Putamen (tissue), 1 donor: ENCODE measurements at places on chromosomes 11 and 22.

- peak; percentile 75 for DNase-seq
Measured at GRCh38 chr11:65315204-65315865, 669 bp downstream of the CDC42EP2 start.

- DNase-seq = no peak
Measured at GRCh38 chr11:37527545-37527944, 929.5 kb upstream of the RAG2 start.

DNA sequence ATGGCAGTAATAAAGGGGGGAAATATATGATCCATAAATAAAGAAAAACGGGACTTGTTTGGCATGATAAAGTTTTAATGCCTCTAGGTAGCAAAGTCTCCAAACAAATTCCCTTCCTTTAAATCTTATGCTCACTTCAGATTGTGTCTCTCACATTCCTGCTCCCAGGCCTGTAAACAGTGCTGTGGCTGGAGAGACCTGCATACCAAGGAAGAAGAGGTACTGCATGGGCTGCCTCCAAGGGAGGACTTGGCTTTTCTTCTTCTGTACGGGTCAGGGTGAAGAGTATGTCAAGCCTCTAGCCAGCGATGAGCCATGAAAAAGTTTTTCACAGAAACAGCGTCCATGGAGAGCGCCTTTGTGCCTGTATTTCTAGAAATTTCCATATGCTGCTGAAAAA is 161.8 kb downstream of the KIRREL3 start:
- no peak for DNase-seq

DNA sequence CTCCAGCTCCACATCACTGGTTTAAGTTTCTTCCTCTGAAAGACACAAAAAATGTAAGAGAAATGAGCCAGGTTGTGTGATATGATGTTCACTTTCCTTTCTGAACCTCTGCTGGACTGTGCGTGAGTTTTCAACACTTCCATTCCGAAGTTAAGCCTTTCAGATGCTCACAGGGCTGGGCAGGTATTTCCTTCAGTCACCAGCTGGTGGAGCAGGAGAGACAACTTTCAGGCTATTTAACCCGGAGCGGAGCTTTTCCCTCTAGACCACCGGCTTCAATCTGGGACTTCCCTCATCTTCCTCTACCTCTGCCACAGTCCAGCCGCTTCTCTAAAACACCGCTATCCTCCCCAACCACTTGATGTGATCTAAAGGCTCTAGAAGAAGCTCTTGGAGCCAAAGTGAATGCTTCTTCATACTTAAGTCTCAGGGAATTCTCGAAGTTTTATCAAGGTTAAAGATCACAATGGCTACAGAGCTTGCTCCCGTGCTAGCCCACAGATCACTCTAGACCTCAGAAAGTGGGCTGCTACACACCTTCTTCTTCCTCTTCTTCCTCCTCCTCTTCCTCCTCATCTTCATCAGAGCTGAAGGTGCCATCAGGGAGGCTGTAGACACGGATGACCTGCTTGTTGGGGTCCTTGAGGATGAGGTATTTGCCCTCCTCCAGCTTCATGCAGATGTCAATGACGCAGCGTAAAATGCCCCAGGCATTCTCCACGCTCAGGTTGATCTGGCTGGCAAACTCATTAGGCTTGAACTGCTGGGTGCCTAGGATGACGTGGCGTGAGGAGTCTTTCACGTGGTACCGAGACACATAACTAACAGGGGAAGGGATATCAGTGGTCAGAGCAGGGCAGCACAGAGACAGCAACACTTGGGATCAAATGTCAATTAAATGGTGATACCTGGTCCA is 4.4 kb upstream of the FOXRED2 start:
- DNase-seq = no peak

- DNase-seq = peak; percentile 68
Measured at GRCh38 chr11:122108192-122108799, 7.7 kb downstream of the BLID start.

GRCh38 chr11:10308201-10308954 is 3.5 kb downstream of the ADM start:
- no peak for DNase-seq

DNA sequence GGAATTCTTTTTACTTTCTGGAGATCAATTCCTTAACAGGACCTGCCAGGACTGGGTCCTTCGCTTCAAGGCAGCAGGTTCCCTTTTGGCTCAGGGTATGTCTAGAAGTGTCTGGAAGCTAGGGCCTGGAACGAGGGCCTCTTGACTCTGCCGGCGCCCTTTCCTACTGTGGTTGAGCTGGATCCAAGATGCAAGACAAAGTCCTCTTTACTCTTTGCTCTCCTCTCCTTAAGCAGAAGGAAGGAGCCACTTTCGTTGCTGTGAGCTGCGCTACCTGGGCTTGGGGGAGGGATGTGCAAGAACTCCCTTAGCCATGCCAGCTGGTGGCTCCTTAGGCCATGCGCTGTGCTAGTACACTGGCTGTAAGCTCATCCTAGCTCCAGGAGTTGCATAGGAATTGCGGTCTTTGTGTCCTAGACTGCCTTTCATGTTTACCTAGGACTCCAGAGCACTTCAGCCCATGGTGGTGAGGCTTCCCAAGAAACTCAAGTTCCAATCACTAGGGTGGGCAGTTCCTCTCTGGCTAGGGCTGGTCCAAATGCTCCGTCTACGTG is 18.1 kb downstream of the GLB1L2 start:
- no peak for DNase-seq

DNA sequence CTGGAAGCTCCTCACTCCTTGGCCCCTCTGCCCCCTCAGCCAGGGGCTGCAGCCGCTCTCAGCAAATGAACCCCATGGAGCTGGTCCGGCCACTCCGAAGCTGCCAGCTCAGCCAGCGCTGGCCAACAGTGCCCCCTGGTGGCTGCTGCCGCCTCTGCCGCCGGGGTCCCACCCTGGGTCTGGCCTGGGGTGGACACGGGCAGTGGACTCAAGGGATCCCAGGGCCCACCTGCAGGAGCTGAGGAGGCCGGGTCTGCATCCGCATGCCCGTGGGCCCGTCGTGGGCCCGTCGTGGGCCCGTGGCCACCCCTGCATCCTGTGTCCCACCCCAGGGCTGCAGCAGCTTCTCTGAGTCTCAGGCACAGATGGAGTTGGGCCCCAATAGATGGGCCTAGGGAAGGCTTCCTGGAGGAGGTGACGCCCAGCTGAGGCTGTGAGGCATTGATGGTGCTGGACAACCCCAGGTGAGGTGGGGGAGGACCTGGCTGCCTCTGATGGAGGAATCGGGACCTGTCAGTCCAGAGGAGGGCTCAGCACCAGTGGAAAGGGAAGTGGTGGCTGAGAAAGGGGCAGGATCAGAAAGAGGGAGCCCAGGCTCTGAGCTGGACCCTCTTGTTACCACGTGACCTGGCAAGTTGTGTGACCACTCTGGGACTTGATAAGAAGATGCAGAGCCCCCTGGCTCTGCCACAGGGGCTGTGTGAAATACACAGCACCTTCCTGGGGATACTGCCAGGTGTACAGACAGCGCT is 522.3 kb downstream of the BRD1 start:
- DNase-seq = peak; percentile 51

GRCh38 chr11:32433101-32433913 is 2.0 kb downstream of the WT1 start:
- DNase-seq = no peak
